ENCODE measurements at places on chromosomes 6 and 20.
A peak's percentile ranks its signal among the peaks of the same experiment; 100 is the strongest.

DNA sequence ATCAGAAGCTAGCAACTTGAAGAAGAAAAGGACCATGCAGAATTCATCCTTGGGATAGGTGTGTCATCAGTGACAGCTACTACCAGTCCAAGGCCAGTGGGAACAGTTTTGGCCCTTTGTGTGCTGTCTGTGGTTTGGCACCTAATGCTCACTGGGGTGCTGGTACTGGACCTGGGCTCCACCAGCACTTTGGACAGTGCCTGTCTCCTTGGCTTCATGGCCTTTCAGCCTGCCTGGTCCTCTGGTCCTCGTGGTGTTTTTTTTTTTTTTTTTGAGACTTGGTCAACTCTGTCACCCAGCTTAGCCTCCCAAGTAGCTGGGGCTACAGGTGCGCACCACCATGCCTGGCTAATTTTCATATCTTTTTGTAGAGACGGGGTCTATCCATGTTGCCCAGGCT is 56.3 kb downstream of the AKAP7 start:
- no peak for DNase-seq

GRCh38 chr6:52522151-52522626 is 54.7 kb downstream of the TRAM2 start:
- no peak for DNase-seq

DNA sequence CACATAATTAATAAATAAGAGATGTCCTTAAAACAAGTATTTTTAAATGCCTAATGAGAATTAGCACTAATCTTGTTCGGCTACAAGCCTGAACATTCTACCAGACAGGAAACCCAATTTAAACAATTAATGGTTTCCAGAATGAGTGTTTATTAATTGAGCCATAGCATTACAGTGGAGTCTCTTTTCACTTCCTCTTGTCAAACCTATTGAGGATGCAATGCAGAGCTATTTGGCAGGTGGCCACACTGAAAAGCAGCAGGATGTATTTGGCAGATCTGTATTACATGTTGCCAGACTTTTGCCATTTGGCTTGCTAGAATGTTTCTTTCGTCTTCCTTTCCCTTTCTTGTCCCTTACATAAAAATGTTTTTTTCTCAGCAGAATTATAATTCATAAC is 475.2 kb upstream of the MARCKS start:
- no peak for DNase-seq

DNA sequence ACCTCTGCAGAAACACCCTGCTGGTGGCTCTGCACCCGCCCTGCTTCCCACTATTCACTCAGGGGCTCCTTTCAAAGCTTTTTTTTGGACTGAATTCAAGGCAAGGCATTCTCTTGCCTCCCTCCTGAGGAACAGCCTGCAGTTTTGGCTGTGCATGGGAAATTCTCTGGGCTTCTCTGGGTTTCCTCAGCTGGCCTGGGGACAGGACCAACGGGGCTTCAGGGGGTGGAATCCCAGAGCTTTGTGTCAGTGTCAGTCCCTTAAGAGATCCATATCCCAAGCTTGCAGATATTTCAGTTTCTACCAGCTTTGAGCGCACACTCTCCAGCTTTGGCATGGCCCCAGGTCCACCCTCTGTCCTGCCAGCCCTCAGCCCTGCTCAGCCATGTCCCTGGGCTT is 2.0 kb downstream of the SCRT2 start:
- DNase-seq, result no peak

GRCh38 chr6:106134906-106135634 is 48.9 kb downstream of the PRDM1 start:
- DNase-seq, result no peak

DNA sequence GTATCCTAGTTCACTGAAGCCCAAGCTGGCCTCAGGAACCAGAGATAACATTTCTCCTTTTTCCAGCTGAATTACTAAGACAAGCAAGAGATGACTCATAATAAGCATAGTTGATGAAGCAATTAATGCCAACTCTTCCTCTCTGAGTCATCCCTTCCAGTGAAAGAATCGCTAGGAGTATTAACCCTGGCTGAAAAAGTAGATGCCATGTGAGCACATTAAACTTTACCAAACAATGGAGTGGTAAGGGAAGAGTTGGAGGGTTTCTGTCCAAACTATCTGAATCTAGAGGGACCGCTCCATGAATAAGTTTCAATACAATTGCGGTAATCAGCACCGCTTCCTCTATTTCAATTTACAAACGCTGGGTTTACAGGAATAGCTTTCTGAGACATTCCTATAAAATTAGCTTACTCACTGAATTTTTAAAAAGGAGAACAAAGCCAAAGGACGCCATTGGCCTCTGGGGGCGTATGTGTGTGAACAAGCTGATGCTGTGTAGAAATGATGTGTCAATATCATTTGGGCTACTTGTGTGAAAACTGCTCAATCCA is 48.3 kb downstream of the ATXN1 start:
- peak; percentile 83 for DNase-seq

- DNase-seq, result peak; percentile 62
Measured at GRCh38 chr6:44127186-44128019, at the start of the genes MRPL14 and TMEM63B. Gene MRPL14, minus strand, starts transcription at chr6:44127452. Its CDS starts 10,841 bp downstream, at chr6:44116611. Gene TMEM63B, plus strand, starts transcription at chr6:44127554. Its CDS starts 7,031 bp downstream, at chr6:44134585.

GRCh38 chr20:20342066-20342465 is 25.8 kb upstream of the INSM1 start:
- DNase-seq, result no peak

GRCh38 chr6:165841153-165841558 is 178.1 kb upstream of the PDE10A start:
- no peak for DNase-seq

GRCh38 chr6:149032599-149033405 is 284.7 kb upstream of the TAB2 start:
- DNase-seq, result no peak

DNA sequence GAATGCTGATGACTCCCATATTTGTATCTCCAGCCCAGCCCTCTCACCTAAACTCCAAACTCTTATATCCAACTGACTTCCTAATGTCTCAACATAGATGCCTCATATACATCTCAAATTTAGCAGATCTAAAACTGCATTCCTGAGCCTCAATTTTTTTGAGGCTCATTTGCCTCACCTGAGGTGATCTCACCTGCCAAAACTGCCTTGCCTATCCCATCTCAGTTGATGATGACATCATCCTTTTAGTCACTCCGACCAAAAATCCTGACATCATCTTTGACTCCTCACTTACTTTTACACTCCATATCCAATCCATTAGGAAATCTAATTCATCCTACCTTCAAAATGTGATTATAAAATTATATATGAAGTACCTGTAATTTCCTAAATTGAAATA is 25.6 kb upstream of the SLPI start:
- no peak for DNase-seq

DNA sequence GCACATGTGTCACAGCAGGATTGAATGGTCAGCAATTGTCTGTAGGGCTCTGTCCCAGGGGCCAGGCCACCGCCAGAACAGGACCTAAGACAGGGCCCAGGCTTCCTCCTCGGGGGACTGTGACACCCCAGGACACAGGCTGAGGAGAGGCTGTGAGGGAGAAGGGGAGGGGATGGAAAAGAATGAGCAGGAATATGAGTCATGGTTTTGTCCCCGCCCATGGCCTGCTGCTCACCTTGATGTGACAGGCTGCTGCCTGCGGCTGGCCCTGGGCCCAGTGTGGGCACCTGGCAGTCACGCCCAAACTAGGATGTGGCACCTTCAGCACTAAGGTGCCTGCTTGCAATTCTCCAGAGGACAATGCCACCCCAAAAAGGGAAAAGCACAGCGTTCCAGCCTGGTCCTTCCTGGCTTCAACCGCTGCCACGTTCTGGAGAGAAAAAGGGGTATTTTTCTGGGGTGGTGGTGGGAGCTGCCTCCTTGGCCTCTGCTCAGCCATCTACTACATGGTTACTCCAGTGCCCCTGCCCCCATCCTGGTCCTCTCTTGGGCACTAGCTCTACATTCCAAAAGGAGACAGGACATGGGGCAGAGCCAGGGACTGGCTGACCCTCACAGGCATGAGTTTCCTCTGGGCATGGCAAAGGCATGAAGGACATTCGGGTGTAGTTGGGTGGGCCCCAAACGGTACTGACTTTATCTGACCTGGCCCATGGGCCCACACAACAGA is 93.4 kb downstream of the SLC22A23 start:
- DNase-seq, result no peak

GRCh38 chr6:148790817-148791216 is 44.0 kb downstream of the UST start:
- DNase-seq, result no peak

GRCh38 chr20:55935448-55936208 is 69.7 kb downstream of the CBLN4 start:
- no peak for DNase-seq

GRCh38 chr20:10594296-10594868 is 79.4 kb downstream of the JAG1 start:
- DNase-seq, result no peak

DNA sequence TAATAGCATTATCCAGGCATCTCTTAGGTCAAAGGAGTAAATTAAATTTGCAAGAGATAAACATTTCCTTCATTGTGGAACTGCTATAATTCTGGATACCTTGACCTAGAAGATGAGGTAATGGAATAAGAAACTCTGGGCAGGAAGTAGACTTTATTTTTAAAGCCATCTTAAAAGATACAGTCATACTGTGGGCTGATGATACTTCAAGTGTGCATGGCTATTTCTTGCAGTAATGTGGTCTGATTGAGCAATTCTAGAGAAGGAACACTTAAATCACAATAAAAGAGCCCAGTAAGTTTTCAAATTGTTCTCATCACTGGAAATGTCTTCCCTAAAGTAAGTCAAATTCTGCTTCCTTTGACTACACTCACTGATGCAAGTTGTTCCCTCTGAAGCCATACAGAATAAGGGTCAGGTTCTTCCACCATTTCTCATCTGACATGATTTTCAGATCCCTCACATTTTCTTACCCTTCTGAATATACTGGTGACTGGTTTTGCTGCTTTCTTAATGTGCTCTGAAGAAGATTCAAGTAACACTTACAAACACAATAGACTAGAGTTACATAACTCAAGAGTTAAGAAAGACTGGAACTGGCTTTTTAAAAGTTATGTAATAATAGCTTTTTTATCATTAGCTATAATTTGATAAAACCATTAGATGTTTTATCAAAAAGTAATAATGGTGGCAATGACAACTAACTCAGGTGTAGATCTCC is 62.6 kb upstream of the TMEM244 start:
- no peak for DNase-seq

GRCh38 chr6:82484001-82484400 is 120.4 kb downstream of the TPBG start:
- DNase-seq, result no peak

DNA sequence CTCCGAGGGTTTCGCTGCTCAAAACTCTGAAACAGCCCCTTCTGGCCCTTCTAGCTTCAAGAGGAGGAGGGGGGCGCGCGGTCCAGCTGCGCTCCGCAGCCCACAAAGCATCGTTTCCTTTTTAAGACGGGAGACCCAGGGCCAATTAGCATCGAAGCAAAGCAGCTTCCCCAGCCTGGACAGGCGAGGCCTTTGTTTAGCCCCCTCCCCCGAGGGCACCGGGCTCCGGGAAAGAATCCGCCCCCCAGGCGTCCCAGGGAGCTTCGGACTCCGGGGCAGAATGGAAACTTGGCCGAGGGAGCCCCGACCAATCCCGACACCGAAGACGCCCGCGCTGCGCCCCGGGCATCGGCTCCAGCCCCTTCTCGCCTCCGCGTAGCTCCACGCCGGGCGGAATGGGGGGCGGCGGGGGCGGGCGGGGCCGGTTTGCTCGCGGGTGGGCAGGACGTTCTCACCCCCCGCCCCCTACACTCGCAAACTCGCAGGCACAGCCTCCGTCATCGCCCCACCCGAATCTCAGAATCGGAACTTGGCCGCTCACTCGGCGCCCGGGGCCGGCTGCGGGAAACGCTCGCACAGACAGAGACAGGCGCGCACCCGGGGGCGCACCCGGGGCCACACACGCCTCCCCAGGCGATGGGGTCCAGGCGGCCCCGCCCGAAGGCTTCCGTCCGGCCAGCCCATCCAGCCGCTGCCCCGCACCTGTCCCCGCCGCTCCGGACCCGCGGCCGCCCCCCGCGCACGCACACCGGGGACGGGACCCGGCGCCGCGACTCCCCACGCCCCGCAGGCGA is 628 bp downstream of the NKAIN4 start:
- no peak for DNase-seq

- DNase-seq, result no peak
Measured at GRCh38 chr20:3059489-3059888, 11.9 kb upstream of the OXT start.

- no peak for DNase-seq
Measured at GRCh38 chr6:34243131-34243771, 5.6 kb downstream of the SMIM29 start.

DNA sequence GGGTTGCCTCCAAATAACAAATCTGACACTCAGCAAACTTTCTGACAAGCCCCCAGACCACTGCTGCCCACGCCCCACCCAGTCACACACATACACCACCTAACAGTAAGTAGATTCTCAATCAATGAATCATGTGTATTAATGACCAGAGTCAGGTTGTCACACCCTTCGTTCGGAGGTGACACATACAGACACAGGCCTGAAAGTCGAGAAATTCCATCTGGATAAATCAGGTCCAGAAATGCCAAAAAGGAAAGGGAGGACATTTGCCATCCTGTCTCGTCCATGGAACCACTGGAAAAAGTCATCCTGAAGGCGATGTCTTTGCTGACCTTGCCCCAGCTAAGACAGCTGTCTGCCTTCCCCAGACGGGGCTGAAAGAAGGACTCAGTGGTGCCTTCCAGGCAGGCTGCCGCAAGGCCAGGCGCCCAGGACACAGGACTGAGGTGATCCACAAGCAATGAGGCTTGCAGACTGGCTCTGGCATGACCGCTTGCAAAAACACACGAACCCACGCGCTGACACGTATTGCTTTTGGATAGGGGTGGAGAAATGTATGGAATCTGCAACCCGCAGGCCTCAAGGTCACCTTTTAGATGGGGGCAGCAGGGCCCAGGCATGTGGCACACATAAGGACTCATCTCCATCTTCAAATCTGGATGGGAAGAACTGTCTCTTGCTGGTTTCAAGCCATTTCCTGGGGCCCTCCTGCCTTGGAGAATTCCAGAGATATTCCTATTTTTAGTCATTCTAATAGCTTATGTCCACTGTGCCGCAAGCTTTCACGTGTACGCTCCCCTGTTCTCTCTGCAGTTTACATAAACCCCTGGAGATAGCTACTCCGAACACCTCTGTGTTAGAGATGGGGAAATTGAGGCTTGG is 9.0 kb downstream of the NFATC2 start:
- no peak for DNase-seq

DNA sequence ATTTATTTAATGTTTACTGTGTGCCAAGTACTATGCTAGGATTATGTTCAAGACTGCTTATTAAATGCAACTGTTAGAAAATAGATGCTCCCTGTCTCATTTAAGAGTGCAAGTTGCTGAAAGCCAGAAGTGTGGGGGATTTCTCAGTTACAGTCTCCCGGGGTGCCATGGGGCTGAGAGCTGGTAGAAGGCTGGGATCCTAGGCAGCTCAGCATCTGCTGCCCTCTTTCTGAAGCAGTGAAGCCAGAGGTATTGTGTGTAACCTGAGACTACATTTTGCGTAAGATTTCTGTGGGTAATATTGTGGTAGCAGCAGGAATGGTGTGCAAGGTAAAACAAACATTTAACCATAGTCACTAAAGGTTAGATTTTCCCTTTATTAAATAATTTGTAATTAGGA is 120.6 kb downstream of the AKAP7 start:
- DNase-seq, result no peak

DNA sequence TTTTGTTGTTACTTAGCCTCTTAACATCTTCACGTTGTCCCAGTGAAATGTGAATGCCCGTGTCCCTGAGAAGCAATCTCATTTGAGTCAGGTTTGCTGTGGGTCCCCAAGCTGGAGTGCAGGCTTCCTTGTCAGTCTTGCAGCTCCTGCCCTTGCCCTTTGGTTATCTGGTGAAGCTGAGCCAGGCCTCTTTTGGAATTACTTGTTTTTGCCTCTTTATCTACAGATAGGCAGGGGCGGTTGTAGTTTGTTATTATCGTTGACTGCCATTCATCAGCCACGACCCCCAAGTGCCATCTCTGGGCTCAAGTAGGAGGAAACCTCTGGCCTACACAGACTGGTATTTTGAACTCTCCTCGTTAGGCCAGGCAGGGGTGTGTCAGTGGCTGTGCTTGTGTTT is 2.2 kb downstream of the TMEM14C start:
- DNase-seq, result no peak

All from bone marrow (tissue), 2 donors.